ENCODE measurements at places on chromosomes 7 and 10. TPM values are rescaled to one million over a fixed set of nuclear protein-coding genes. Genes with fewer than 3 reads are reported as not detected.
A peak's percentile ranks its signal among the peaks of the same experiment; 100 is the strongest.

DNA sequence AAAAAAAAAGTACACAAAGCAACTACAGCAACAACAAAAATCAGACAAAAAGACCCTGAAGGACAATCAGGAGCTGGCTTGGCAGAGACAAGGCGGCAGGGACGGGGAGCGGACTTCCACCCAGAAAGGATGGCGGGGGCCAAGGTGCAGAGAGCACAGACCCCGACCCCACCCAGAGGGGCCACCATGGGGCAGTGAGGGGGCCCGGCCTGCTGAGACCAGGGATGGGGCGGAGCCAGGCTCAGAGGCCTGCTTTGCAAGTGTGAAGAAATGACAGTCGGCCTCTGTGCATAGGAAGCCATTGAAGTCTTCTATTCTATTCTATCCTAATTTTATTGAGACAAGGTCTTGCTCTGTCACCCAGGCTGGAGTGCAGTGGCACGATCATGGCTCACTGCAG, 82.0 kb downstream of the ELFN1 start:
- peaks cover 13% of the 10 kb centered on the region for H3K27me3 ChIP-seq
- DNase-seq = no peak
- H3K4me1 ChIP-seq = no peaks in the 10 kb centered on the region
- H3K4me3 ChIP-seq = no peak overlapping the region
- no peaks in the 10 kb centered on the region for H3K36me3 ChIP-seq

The ASB10 gene
- total RNA-seq = not detected

- no peaks in the 10 kb centered on the region for H3K36me3 ChIP-seq
- DNase-seq = peak; percentile 41
- H3K4me3 ChIP-seq = no peak overlapping the region
- no peak overlapping the region for H3K27ac ChIP-seq
These were observed 4.4 kb upstream of the RFC2 start for GRCh38 chr7:74258639-74259038.

DNA sequence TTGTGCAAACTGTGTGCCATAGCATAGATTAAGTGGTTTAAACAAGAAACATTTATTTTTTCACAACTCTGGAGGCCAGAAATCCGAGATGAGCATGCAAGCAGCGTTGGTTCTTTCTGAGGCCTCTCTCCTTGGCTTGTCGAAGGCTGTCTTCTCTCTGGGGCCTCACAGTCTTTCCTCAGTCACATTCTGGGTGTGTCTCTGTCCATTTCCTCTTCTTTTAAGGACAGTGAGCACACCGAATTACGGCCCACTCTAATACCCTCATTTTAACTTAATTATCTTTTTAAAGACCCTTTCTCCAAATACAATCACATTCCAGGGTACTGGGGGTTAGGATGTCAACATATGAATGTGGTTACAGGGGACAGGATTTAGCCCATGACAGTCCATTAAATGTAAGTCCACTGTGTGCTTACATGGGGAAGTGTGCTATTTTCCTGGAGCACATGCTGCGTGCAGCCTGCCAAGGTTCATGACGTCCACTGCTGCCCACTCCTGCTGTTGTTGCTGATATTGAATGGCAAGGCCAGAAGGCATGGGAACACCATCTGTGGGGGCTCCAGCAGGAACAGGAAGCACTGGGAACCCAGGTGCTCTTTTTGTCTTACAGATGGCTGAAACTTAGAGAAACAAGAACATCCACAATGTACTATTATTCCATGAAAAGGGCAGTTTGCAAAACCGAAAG, 365.5 kb downstream of the GALNT17 start:
- H3K36me3 ChIP-seq = no peaks in the 10 kb centered on the region
- no peak overlapping the region for H3K4me3 ChIP-seq
- H3K27me3 ChIP-seq = no peaks in the 10 kb centered on the region
- no peak for DNase-seq
- H3K4me1 ChIP-seq = no peaks in the 10 kb centered on the region
- H3K27ac ChIP-seq = no peak overlapping the region

GRCh38 chr10:113267619-113268562, 285.0 kb upstream of the HABP2 start:
- no peaks in the 10 kb centered on the region for H3K4me1 ChIP-seq
- no peaks in the 10 kb centered on the region for H3K27me3 ChIP-seq
- H3K27ac ChIP-seq = no peak overlapping the region
- H3K4me3 ChIP-seq = no peak overlapping the region
- no peak for DNase-seq
- no peaks in the 10 kb centered on the region for H3K36me3 ChIP-seq

- H3K4me1 ChIP-seq = no peaks in the 10 kb centered on the region
- no peak for DNase-seq
- no peaks in the 10 kb centered on the region for H3K36me3 ChIP-seq
- no peak overlapping the region for H3K27ac ChIP-seq
- H3K27me3 ChIP-seq = no peaks in the 10 kb centered on the region
- H3K4me3 ChIP-seq = no peak overlapping the region
These were observed 229.1 kb downstream of the BAMBI start for GRCh38 chr10:28906415-28906814.

GRCh38 chr7:76333511-76334101, 25.2 kb downstream of the YWHAG start:
- no peak overlapping the region for H3K4me3 ChIP-seq
- no peak overlapping the region for H3K27ac ChIP-seq
- H3K27me3 ChIP-seq = no peaks in the 10 kb centered on the region
- H3K4me1 ChIP-seq = peaks cover 7% of the 10 kb centered on the region
- no peak for DNase-seq

The MACC1 gene
- 9.5 TPM for total RNA-seq

DNA sequence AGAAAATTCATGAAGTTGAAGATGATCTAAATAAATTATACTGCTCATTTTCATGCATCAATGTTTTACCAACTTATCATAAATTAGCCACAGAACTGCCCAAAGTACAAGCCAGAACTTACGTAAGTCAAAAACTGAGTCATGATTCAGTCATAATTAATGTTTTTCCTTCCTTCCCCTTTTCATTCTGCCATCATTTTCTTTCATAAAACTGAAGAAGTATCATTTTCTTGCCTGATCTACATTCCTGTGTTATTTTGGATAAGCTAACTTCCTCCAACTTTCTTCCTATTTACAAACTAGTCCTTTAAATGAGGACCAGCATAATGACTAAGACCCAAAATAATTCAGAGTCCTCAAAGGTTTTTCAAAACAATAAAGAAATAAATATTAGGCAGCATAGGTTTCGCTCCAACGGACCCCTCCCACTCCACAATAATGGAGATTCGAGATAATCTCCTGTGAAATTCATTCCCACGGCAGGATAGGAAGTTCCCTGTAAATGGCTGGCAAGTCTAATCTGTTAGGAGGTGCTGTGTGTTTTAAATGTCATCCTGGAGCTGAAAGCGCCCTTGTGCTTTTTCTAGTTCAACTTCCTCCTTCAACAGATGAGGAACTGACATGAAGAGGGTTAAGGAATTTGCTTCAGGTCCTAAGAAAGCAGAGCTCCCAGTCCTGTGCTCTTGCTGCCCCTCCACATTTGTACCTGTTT, 218.9 kb downstream of the DOCK4 start:
- H3K4me3 ChIP-seq = no peak overlapping the region
- H3K27me3 ChIP-seq = no peaks in the 10 kb centered on the region
- H3K27ac ChIP-seq = peak overlapping the region; percentile 12

The SFTPA1 gene
- 0.77 TPM for total RNA-seq

DNA sequence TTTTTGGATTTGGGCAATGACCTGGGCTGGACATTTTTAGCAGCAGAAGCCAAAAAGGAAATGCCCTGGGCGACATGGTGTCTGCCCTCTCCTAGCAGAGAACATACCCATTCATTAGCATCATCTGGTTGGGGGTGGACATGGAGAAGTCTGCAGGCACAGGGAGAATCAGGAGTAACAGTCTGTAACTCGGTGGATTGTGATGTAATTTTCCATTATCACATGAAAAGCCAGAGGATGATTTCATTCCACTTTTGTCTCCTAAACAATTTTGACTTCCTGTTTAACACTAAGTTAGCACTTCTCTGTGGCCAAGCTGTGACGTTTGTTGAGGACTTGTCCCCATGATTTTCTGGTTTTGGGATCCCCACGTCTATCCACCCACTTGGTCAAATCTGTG, 153.8 kb upstream of the HABP2 start:
- no peaks in the 10 kb centered on the region for H3K27me3 ChIP-seq
- H3K4me1 ChIP-seq = no peaks in the 10 kb centered on the region
- H3K4me3 ChIP-seq = no peak overlapping the region
- no peak for DNase-seq

The MRLN gene
- not detected for total RNA-seq

- no peak overlapping the region for H3K27ac ChIP-seq
- no peaks in the 10 kb centered on the region for H3K4me1 ChIP-seq
- no peak for DNase-seq
- no peaks in the 10 kb centered on the region for H3K27me3 ChIP-seq
- H3K4me3 ChIP-seq = no peak overlapping the region
- H3K36me3 ChIP-seq = no peaks in the 10 kb centered on the region
These were observed 39.4 kb downstream of the FAM241B start for GRCh38 chr10:69669409-69669808.

The HTRA1 gene
- total RNA-seq = 8.9 TPM

The RP9 gene
- total RNA-seq = 10.0 TPM

- no peak for DNase-seq
- no peak overlapping the region for H3K4me3 ChIP-seq
- H3K27me3 ChIP-seq = no peaks in the 10 kb centered on the region
These were observed 241.7 kb downstream of the TMEM26 start for GRCh38 chr10:61211468-61211867.

The ADCK2 gene
- total RNA-seq = 40.6 TPM
